ENCODE measurements at places on chromosomes 3 and 15.

DNA sequence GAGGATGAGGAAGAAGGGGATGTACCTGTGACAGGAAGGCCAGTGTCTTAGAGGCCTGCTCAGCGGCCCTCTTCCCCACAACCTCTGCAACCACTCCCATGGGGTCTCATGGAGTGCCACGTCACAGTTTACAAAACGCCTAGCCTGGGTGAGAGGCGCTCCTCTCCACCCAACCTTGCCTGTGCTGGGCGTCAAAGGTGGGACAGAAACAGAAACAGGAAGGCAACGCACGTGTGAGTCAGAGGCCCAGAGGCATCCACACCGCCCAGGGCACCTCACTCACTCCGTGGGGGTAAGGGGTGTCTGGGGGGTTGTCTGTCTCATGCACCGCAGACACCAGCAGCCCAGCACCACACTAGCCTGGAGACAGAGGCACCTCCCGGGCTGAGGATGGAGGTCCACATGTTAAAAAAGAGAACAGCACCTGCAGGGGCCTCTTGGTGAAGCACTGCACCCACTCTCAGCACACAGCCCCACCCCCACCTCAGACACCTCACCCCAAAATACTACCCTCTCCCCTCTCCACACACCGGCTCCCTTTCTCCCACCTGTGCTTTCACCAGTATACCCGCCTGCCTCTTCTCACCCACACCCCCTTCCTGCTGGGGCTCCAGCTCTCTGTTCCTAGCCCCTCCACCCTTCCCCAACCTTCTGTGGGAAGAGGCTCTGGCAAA lies 4.7 kb upstream of the CALML4 start:
- DNase-seq: no peak

- peak; percentile 57 for DNase-seq
These were observed 3.0 kb downstream of the ALCAM start for GRCh38 chr3:105369500-105370371.

DNA sequence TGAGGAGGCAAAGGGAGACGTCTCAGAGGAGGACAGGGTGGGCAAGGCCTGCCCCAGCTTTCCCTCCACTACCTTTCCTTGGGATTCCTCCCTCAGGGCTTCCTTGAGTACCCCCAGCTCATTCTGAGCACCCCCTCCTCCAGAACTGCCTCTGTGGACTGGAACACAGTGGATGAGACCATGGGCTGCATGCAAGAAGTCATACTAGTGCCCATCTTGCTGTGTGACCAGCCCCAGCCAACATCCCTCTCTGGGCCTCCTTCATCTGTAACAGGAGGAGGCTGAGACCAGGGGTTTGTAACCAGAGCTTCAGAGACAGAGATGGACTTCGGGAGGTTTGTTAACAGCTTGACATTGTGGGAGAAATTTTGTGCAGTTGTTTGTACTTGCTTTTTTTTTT lies 25.6 kb downstream of the FEM1B start:
- DNase-seq: no peak

GRCh38 chr3:168863561-168863960 lies 767.8 kb upstream of the GOLIM4 start:
- DNase-seq: no peak

- no peak for DNase-seq
These were observed 144.8 kb downstream of the TPRA1 start for GRCh38 chr3:127445581-127446343.

GRCh38 chr15:89363133-89363532 lies 28.5 kb upstream of the POLG start:
- DNase-seq: no peak

GRCh38 chr3:26132942-26133341 lies 343.1 kb downstream of the OXSM start:
- no peak for DNase-seq

- DNase-seq: no peak
These were observed 10.9 kb downstream of the CELSR3 start for GRCh38 chr3:48651771-48652170.

DNA sequence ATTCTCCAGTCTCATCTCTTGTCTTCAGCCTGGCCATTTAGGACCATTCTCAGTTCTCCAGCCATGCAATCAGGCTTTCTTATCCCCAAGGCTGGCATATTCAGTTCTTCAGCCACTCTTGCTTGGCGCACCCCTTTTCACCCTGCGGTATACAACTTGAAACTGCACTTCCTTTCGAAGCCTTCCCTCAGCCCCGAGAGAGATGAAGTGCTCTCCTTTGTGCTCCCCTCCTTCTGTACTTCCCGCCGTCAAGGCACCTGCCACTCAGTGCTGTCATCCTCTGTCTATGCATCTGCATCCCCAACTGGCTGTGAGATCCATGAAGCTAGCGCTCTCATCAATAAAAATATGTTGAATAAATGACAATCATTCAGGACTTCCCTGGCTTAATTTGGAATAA lies 45.7 kb downstream of the MORC1 start:
- no peak for DNase-seq

- DNase-seq: no peak
These were observed 57.6 kb downstream of the TMEM44 start for GRCh38 chr3:194575484-194576210.

DNA sequence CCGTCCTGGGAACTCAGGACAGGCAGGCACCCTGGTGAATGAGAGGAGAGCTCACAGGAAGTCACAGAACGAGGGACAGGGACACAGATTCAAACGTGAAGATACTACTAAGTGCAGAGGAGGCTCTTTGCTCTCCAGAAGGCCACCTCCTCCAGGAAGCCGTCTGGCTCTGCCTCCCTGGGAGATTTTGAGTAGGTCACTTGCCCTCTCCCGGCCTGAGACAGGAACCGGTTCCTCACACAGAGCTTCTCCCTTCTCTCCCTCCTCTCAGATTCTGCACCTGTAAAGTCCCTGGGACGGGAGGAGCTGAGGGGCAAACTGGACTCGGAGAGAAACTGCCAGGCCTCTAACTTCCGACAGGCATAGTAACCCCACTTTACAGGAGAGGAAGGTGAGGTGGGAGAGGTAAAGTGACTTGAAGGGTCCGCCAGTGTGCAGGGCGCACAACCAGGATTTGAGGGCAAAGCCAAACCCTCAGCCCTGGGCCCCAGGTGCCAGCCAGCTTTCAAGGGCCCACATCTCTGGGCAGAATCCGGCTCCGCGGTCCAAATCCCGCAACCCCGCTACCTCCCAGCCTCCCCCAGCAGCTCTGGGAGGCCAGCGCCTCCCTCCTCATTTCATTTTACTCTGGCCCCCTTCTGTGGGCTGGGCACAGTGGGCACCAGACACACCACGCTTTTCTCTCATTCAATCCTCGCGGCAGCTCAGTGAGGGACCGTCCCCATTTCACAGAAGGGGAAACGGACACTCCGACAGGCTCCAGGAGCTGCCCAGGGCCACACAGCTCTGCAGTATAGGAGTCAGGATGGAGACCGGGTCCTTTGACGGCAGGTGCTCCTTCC lies 150.2 kb downstream of the SMAD6 start:
- no peak for DNase-seq

DNA sequence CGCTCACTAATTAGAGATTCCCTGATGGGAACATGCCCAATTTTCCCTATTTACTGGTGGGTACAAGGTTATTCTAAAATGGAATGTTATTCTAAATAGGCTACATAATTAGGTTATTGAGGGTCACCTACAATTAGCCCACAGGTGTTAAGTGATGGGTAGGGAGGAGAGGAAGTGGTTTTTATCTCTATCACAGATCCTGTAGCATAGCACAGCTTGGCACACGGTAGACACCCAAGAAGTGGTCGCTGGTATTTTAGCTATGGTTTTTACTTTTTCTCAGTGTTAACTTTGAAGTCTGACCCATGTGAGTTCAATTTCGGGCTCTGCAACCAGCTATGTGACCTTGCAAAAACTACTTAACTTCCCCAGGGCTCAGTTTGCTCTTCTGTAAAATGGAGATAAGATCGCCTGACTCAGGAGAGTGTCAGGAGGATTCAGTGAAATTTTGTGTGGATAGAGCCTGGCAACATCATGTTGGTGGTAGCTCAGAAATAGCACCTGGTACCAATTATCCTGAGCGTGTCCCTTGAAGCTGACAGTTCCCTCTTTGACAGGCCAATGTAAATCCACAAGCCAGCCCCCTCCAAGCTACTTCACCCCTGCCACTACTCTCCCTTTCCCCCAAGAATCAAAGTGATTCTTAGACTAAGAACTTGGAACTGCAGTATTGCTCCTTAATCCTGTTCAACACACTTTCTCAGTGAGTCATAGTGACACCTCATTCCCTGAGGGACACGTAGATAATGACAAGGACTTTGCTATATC lies 8.7 kb upstream of the LMCD1 start:
- no peak for DNase-seq

- no peak for DNase-seq
These were observed 18.9 kb upstream of the HCN4 start for GRCh38 chr15:73387507-73388255.

- no peak for DNase-seq
These were observed 608.6 kb upstream of the BCHE start for GRCh38 chr3:166445865-166446264.

DNA sequence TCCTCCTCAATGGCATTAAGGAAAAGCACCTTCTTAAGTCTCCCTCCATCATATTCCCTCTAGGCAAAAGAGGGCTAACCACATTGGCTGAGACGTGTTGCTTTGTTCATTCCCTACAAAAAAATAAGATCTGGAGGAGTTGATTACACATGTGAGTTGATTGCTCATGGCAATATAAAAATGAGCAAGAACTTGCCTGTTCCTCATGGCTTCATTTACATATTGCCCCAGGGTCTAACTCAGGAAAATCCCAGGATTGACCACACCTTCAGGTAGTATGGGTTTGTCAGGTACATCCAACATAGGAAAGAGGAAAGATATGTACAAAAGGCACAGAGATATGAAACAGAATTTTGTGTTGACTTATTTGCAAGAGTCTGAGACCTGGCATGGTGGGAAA lies 35.5 kb downstream of the NFKBIZ start:
- no peak for DNase-seq

DNA sequence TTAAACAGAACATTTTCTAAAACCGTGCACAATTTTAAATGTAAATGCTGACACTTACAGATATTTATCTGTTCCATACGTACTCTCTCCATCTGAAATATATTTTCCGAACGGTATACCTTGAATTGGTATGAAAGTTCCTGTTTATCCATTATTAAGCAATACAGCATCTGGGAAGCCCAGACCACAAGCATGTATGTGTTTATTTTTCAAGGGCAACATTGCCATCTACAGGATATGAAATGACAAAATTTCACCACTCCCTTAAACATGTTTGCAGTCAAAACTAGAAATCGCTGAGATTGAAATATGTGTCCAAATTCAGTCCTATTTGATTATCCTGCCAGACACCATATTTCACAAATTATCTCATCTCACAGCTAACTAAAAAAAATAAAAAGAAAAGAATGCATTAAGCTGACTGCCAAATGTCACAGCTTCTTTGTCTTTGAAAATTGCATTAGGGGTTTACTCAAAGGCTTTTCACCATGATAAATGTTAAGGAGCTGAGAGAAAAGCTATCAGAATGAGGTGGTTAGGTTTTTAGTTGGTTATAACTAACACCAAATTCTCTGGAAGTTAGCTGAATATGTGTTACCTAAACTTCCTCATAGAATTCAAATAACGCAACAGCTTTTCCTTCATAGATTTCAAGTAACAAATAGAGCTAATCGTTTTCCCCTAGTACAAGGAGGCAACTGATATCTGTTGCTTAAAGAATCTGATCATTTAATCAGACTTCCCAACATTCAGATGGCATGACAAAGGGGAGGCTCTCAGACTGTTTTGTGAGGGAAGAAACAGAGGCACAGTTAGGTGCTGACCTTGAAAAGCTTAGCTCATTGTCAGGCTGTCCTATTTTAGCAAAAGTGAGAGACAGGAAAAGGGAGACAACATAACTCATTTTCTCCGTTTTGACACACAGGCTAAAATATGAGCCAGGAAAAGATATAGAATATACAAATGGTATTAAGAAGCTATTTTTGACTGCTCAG lies 533.1 kb downstream of the TBL1XR1 start:
- DNase-seq: no peak

DNA sequence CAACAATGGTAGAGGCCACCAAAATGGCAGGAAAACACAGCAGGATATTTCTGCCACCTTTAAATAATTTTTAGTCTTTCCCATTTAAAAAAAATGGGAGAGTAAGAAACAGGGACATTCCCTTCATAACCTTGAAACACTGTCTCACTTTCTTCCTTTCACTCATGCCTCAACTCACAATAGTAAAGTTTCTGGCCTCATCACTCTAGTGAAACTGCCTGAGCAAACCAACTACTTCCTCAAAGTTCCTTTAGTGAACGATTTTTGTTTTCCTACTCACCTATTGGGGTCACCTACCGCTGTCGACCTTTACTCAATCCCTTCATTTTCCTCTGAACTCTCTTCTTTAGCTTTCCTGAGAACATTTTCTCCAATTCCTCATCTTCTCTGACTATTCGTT lies 33.0 kb downstream of the SHC4 start:
- no peak for DNase-seq

DNA sequence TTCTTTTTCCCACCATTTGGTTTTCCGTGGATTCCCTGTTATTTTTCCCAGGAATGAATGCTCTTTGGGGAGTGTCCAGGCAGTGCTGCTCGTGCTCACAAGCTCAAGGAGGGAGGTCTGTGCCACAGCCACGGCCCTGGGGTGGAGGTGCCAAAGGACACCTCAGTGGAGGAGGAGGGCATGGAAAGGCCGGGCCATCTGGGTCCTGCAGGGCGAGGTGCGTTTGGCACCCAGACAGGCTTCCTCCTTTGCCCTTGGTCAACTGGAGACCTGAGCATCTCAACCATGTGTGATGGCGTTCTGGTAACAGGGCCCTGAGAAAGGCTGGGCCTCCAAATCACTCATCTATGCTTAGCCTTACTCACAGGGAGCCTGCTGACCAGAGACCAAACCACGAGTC lies 25.4 kb downstream of the KY start:
- DNase-seq: no peak
